AG04450 (cell line): ENCODE measurements at places on chromosomes 11 and 22. TPM values are rescaled to one million over a fixed set of nuclear protein-coding genes. Genes with fewer than 3 reads are reported as not detected.

Gene SAA2
- polyA plus RNA-seq: not detected in 2 replicates

Gene SOX10
- polyA plus RNA-seq: not detected in 2 replicates

- no peak for DNase-seq
Observed at GRCh38 chr11:33574331-33574730, 126.3 kb downstream of the C11orf91 start.

Gene CD248
- polyA plus RNA-seq: 105 and 128 TPM in 2 replicates

DNA sequence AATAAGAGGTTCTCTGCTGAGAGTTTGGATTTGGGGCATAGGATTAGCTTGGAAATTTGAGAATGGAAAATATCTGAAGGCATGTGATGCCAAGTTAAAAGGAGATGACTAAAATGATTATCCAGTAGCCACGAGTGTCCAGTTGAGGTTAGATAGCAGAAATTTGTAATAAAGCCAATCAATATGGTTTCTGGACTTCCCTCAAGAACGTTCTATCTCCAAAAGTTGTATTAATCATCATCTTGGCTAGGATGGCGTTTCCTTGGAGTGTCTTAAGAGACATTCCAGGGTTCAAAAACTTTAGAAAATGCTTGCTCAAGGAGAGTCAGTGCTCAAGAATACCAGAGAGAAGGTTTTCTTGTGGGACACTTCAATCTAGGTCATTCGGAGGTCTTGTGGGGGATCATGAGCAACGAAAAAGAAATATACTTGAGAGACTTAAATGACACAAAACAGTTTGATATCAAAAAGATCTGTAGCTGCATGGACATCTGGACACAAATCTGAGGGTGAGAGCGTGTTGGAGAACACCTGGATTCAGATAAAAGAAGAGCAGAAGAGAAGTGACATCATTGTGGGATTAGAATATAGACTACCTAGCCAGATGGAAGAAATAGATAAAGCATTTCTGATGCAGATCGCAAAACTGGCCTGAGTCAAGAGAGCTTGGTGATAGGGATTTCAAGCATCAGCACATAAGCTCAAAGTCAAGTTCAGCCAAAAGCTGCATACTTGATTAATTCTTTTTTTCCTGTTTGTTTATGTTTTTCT is 97.7 kb downstream of the ARFGAP2 start:
- no peak for DNase-seq
